ENCODE measurements at places on chromosomes 12 and 14. TPM values are rescaled to one million over a fixed set of nuclear protein-coding genes. Genes with fewer than 3 reads are reported as not detected.

The FOXN4 gene
- not detected for total RNA-seq

DNA sequence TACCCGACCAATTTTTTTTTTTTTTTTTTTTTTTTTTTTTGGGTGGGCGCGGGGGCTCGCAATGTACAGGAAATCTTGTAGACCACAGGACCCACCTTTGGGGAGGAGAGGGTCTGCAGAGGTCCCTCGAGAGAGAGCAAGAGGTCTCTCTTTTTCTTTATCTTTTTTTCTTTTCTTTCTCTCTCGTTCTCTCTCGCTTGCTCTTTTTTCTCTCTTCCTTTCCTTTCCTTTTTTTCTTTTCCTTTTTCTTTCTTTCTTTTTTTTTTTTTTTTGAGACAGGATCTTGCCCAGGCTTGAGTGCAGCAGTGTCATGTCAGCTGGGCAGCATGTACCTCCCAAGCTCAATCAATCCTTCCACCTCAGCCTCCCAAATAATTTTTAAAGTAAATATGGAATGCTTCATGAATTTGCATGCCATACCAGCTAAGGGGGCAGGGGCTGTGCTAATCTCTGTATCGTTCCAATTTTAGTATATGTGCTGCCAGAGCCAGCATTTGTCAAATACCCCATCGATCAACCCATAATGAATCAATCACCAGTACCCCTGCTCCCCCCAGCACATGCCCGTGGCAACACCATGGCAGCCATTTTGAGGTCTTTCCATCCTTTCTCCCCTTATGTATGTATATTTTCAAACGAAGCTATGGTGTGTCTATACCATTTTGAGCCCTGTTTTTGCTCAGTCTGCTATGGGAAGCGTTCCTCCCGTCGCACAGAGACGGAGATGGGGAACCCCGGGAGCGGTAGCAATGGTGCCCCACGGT, 9.3 kb downstream of the PAPLN start:
- DNase-seq: peak; percentile 83

- peak; percentile 73 for DNase-seq
Measured at GRCh38 chr14:41605550-41606281, 960 bp upstream of the LRFN5 start.

The SLC6A15 gene
- total RNA-seq: under 0.01 TPM

The HOTAIR gene
- 1.2 TPM for total RNA-seq

GRCh38 chr14:44945264-44945663, 16.5 kb downstream of the KLHL28 start:
- peak; percentile 68 for DNase-seq

The TMEM132C gene
- total RNA-seq: not detected

GRCh38 chr12:115260762-115261675, 577.0 kb upstream of the TBX3 start:
- DNase-seq: no peak

The ZFC3H1 gene
- 36.6 TPM for total RNA-seq

DNA sequence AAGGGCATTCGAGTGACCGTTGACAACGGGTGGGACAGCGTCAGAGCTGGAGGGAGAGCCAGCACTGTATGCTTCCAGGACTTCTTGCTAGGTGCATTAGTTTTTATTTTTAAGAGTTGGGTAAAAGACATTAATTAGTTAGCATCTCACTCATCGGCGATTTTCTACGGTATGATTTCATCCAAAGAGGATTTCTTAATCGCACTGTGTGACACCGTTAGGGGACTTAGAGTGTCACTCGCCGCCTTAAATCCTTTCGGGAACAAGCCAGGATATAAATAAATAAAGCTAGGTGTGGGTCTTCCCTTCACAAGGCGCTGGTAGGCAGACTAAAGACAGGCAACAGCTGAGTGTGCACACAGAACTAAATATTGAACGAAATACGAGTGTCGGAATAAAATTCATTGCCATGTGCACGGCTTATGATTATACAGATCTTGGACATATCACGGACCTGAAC, 869 bp upstream of the NOVA1 start:
- no peak for DNase-seq

DNA sequence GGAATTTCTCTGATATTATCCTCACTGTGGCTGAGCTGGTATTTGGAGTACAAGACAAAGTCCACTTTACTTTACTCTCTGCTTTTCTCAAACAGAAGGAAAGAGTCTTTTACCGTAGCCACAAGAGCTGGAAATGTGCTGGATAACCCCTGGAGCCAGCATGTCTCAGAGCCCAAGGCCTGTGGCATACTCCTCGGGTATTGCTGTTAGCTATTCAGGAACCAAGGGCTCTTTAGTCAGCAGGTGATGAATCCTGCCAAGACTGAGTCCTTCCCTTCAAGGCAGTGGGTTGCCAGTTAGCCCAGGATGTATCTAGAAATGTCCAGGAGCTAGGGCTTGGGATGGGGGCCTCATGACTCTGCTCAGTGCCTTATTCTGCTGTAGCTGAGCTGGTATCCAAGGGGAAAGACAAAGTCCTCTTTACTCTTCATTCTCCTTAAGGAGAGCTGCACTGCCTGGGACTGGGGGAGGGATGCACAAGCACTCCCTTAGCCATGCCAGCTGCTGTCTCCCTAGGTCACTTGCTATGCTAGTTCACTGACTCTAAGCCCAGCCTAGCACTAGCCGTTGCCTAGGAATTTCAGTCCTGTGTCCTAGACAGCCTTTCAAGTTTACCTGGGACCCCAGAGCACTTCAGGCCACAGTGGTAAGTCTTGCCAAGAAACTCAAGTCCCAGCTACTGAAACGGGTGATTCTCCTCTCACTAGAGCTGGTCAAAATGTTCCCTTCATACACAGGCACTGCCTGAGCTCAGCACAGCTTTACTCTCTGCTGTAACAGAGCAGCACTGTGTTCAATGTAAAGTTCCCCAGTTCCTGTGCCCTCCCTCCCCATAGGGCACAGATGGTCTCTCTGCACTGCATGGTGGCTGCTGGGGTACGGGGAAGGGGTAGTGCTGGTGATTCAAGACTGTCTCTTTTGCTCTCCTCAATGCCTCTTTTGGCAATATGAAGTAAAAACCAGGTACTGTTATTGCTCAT, 136.4 kb downstream of the SLC35F4 start:
- DNase-seq: no peak

The RBP5 gene
- not detected for total RNA-seq

The PKP2 gene
- total RNA-seq: 0.29 TPM

- no peak for DNase-seq
Measured at GRCh38 chr12:58148405-58148804, 207.0 kb downstream of the ATP23 start.

- peak; percentile 77 for DNase-seq
Measured at GRCh38 chr14:100891501-100892445, 11.7 kb downstream of the RTL1 start.

DNA sequence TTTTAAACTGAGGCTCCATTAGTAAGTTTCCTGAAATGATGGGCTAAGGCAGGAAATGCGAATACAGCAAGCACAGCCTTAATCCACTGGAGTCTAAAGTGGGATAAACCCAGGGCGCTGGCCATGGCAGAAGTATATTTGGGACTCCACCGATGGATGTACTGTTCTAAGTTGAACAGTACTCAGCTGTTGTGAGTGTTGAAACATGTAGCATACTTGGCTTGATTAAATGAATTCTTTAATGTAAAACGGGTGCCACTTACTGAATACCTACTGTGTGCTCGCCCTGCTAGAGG, 996 bp downstream of the SSPN start:
- DNase-seq: no peak

GRCh38 chr12:89382328-89382727, 30.0 kb upstream of the DUSP6 start:
- no peak for DNase-seq

DNA sequence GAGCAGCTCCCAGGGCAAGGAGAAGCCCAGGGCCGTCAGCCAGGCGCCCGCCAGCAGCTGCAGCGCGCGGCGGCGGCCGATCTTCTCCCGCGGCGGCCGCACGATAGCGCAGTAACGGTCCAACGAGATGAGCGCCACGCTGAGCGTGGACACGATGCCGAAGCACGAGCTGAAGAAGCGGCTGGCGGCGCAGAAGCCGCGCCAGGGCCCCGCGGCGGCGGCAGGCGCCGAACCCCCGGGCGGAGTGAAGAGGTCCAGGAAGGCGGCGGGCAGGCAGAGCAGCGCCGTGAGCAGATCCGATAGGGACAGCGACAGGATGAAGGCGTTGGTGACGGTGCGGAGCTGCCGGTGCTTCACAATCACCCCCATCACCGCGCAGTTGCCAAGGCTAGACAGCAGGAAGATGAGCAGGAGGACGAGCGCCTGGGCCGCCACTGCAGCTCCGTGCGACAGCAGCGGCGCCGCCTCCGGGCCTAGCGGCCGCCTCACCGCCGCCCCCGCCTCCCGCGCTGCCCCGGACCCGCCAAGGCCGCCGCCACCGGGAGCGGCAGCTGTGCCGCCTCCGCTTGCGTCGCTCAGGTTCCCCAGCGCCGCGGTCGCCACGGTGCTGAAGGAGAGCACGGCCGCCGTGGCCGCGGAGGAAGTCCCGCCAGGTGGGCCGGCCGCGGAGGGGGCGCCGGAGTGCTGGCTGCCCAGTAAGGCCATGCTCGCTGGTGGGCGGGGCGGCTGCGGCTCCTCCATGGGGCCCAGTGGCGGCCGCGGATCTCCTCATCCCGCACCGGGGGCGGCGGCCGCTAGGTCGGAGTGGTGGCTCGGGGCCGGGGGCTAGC, 479 bp downstream of the GPR135 start:
- peak; percentile 96 for DNase-seq

GRCh38 chr12:49971141-49971540, 1.6 kb upstream of the AQP6 start:
- DNase-seq: peak; percentile 9

The GALNT16 gene
- total RNA-seq: 4.1 TPM

The ITGB7 gene
- total RNA-seq: 1.1 TPM

DNA sequence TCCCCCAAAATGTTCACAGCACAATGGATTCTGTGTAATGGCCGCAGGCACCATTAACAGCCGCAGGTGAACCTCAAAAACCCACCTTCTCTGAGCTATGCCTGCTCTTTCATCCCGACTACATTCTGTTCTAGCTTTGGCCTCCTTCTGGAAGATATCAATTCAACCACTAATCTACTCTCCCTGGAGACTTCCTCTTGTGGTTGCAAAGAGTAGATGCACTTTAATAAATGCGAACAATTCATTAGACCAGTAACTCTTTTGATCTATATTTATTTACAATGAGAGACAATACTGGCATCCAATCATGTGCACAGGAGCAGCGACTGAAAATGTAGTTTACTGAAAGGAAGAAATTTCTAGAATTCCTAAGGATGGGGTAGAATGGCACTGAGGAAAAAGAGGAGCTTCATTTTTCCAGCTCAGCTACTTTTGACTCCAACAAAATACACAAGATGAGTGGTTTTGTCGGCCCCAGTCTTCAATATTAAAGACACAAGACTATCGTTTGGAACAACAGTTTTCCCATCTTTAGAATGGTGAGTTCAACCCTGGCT, 5.3 kb downstream of the GRIN2B start:
- no peak for DNase-seq

- DNase-seq: no peak
Measured at GRCh38 chr12:26744697-26745440, 88.1 kb downstream of the ITPR2 start.

The USP44 gene
- under 0.01 TPM for total RNA-seq

GRCh38 chr14:30131581-30132097, 204.0 kb upstream of the PRKD1 start:
- DNase-seq: no peak
